NB4 (cell line): ENCODE measurements at places on chromosomes 16 and 17.

GRCh38 chr16:11136600-11136999 is 119.4 kb downstream of the SOCS1 start:
- DNase-seq: peak; percentile 35

- peak; percentile 95 for DNase-seq
Measured at GRCh38 chr17:28712032-28712704, 480 bp upstream of the PROCA1 start.

GRCh38 chr16:20781697-20782096 is 17.9 kb downstream of the ACSM3 start:
- DNase-seq: peak; percentile 65

- no peak for DNase-seq
Measured at GRCh38 chr17:28141313-28141712, 98.8 kb downstream of the NLK start.

DNA sequence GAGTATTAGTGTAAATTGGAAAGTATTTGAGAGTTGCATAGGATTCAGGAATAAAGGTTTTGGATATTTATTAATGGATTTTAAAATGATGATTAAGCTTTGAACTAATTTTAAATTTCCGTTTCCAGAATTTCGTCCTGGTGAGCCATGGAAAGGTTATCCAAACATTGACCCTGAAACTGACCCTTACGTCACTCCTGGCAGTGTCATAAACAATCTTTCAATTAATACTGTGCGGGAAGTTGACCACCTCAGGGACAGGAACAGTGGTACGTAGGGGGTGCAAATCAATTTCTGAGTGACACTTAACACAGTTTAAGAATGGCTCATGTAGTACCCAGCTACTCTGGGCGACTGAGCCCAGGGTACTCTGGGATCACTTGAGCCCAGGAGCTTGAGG is 29.1 kb upstream of the SLC5A11 start:
- DNase-seq: no peak

GRCh38 chr17:79622122-79622601 is 11.3 kb upstream of the RBFOX3 start:
- DNase-seq: no peak

GRCh38 chr17:33014751-33015150 is 23.1 kb downstream of the SPACA3 start:
- no peak for DNase-seq

- DNase-seq: no peak
Measured at GRCh38 chr16:68081861-68082628, 3.1 kb upstream of the NFATC3 start.

- DNase-seq: no peak
Measured at GRCh38 chr17:19933221-19933620, 44.4 kb downstream of the AKAP10 start.

DNA sequence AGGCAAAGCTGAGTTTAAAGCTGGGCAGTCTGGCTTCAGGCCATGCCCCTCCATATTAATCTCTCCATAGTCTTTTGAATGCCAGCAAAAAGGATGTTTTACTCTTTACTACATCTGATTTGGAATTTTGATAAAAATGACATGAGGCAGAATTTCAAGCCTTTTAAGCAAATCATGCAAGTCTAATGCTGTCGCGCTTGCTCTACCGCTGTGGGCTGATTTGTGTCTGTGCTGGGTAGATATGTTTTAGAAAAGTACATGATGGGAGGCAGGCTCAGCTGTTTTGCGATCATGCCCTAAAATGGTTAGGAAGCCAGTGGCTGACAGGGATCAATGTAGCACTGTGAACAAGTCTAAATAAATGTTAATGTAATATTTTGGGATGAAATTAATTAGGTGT is 311.9 kb downstream of the CA10 start:
- DNase-seq: no peak

GRCh38 chr17:35942588-35943186 is 826 bp downstream of the LYZL6 start:
- DNase-seq: no peak

DNA sequence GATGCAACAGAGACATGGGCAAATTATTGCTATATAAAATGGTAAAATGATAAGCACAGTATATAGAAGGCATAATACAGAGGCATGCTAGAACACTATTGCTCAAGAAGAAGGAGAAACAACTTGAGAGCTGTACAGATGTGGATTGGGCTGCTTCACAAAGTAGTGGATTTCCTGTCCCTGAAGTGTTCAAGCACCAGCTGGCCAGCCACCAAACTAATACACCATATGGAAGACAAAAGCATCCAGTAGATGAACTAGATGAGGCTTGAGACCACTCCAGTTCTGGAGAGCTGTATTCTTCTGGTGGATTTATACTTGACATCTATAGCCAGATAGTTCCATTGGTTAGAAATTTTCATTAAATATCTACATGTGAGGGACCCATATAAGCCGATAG is 134.1 kb upstream of the GNAO1 start:
- DNase-seq: no peak

DNA sequence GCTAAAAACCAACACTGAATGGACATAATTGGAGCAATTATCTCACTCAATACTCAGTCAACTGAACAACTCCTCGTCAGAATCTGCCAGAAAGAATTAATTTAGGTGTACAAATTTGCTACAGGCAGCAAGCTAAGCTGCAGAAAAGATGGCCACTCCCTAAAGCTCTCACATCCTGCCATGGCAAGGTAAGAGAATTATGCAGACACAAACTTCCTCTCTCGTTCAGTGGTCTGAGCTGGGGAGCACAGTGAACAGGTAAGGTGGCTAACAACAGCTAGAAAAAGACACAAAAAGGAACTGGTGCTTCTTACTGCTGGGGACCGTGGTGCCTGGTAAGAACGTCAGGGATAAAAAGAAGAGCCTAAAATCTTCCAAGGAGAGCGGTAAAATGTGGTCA is 74.9 kb upstream of the BCAR1 start:
- DNase-seq: no peak

DNA sequence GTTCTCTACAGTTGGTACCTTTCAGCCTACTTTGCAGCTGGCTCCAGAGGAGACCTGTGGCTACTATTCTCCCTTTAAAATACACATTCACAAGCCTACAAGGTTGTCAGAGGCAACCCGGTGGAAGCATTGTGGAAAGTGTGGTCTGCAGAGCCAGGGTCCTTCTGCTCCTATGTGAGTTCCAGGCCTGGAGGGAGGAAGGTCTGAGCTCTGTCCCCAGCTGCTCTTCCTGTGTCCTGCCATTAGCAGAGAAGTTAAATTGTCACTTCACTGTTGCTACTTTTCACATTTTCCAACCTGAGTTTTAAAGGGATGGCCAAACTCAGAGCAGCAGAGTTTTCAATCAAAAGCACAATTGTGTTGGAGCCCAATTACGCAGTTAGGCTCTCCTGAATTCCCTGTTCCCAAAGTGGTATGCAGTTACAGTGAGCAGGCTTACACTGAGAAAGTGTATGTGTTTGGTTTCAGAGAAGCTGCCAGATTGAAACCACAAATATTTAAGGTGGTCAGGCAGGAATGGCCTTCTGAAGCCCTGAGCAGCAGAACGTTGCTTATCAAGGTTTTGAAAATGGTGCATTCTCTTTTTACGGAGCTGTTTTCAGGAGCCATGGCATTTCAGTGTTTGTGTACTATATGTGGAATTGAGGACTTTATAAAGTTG is 25.0 kb downstream of the MAP3K3 start:
- no peak for DNase-seq

DNA sequence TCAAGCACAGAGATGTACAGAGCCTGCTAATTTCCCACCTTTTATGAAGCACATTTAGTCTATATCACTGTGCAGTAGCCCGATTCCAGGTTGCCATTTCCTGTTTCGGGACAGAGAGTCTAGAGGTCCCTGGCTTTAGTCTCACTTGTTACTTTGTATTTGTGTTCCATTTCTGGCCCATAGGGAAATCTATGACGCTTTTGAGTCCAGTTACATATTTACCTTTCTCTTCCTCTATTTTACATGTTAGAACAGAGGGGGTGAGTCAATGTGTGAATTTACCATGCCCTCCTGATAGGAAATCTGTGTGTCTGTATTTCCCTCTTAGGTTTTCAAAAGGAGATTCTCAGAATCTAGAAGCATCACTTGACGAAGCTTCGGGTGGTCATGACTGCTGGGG is 227.1 kb upstream of the ZFHX3 start:
- DNase-seq: no peak

DNA sequence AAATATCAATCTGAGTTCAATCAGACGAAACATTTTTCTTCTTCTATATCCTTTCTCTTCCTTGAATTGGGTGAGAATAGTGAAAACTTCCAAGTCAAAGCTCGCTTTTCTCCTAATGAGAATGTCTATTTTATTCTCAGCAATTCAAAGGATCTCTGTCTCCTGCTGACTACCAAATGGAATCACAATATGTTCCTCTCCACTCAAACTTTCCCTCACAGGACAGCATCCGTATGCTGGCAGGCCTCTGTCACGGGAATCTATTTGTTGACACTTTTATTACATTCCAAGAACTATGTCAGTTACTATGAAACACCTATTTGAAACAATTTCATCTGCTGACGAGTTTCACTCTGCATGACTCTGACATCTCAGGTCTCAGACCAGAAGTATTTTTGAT is 1196.6 kb downstream of the CDH11 start:
- no peak for DNase-seq

DNA sequence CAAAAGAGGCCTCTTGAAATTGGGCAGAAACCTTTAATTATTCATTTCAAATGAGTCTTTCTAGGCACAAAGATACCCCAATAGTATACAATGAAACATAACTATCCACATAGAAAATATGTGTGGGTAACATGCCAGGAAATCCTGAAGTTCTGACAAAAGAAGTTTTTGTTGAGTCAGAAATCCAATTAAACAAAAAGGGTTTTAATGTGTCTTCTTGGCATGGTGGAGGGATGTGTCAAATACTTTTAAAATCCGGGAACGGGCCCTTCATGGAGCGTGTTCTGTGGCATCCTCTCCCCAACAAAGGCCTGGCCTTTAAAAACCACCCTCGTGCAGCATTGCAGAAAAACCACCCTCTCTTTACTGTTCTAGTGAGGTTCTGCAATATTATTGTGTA is 14.2 kb downstream of the CDRT4 start:
- no peak for DNase-seq

- DNase-seq: no peak
Measured at GRCh38 chr17:10727192-10727591, 2.6 kb downstream of the TMEM220 start.

DNA sequence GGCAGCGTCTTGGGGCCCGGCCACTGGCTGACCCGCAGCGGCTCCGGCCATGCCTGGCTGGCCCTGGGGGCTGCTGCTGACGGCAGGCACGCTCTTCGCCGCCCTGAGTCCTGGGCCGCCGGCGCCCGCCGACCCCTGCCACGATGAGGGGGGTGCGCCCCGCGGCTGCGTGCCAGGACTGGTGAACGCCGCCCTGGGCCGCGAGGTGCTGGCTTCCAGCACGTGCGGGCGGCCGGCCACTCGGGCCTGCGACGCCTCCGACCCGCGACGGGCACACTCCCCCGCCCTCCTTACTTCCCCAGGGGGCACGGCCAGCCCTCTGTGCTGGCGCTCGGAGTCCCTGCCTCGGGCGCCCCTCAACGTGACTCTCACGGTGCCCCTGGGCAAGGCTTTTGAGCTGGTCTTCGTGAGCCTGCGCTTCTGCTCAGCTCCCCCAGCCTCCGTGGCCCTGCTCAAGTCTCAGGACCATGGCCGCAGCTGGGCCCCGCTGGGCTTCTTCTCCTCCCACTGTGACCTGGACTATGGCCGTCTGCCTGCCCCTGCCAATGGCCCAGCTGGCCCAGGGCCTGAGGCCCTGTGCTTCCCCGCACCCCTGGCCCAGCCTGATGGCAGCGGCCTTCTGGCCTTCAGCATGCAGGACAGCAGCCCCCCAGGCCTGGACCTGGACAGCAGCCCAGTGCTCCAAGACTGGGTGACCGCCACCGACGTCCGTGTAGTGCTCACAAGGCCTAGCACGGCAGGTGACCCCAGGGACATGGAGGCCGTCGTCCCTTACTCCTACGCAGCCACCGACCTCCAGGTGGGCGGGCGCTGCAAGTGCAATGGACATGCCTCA is 773 bp downstream of the NTN3 start:
- DNase-seq: peak; percentile 71

DNA sequence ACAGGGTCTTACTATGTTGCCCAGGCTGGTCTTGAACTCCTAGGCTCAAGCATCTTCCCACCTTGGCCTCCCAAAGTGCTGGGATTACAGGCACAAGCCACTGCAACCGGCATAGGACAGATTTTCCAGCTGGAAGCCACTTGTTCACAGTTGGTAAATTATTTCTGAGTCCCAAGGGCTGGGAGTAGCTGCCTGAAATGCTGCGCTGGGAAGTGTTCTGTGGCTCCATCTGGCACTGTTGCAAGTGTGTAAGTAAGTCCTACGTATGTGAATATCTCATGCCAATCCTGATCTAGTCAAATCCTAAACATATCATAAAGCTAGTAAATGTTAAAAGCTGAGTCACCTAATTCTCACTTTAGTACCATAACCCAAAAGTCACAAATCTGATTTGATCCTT is 48.1 kb downstream of the YWHAE start:
- DNase-seq: no peak

- peak; percentile 49 for DNase-seq
Measured at GRCh38 chr16:81493755-81494433, 49.3 kb downstream of the CMIP start.

- DNase-seq: peak; percentile 96
Measured at GRCh38 chr17:42312285-42313130, 24.2 kb downstream of the STAT5A start.

GRCh38 chr17:75864448-75864871 is 9.3 kb upstream of the WBP2 start:
- DNase-seq: peak; percentile 81

DNA sequence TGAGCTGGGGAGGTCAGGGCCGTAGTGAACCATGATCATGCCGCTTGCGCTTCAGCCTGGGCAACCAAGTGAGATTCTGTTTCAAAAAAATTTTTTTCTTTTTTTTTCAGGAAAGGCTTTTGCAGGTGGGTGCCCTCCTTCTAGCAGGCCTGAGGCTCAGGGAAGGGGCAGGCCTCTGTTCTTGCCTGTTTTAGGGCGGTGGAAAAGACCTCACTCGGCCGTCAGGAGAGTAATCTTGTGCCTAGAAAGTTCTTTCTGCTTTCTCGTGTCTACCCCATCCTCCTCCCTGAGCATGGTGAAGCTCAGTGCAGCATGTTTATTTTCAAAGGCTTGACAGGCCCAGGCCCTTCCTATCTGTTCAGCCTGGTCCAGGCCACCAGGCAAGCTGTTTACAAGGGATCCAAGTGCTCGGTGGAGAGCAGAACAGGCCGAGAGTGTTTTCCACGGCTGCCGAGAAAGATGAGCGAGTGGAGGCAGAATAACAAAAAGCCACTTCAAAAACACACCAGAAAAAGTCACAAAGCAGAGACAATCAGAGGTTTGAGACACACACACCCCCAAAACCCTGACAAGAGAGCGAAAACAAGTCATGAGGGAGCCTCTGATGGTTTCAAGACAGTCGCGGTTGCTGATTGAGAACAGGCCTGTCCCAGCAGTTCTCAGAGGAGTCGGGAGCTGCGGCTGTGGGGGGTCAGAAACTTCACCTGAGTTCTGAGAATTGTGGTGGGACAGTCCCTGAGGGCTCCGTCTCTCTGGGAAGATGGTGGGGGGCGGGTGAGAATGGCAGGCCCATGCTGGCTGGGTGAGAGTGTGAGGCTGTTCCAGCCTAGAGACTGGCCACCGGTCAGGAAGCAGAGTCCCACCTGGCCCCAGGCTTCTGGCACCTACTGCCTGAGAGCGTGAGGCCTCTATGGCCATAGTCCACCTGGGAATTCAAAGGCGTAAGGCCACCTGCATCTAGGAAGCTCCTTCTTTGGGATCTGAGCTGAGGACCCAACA is 37.5 kb upstream of the CCR7 start:
- DNase-seq: no peak

GRCh38 chr17:52106638-52107261 is 51.8 kb downstream of the CA10 start:
- DNase-seq: peak; percentile 49

GRCh38 chr16:47033176-47033575 is 59.7 kb upstream of the DNAJA2 start:
- no peak for DNase-seq

- no peak for DNase-seq
Measured at GRCh38 chr16:57485091-57485915, 990 bp downstream of the DOK4 start.
